ENCODE measurements at places on chromosomes 2 and 18.

GRCh38 chr2:16971722-16972234 lies 306.1 kb upstream of the CYRIA start:
- DNase-seq = no peak

DNA sequence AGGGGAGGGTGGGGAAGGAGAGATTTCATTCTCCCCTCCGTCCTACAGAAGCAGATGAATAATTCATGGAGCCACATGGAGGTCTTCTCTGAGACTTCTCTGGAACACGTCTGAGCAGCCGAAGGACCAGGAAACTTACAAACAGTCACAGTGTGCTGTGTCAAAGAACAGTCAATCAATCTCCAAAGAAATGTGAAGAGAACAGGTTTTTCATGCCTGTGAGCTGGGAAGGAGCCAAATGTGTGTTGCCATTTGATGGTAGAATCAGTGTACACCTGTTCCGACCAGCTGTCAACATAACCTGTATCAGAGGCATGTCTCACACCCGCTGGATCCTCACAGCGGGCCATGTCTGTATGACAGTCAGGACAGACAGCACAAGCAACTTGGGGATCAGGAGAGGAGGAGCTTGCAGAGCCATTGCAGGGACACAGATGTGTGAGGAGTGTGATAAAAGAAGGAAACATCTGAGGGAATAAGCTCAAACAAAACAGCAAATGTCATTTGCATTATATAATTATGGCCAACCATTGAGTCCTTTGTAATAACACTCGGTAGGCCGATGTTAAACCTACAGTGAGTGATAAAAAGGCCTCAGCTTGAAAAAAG lies 298.5 kb downstream of the EN1 start:
- no peak for DNase-seq

DNA sequence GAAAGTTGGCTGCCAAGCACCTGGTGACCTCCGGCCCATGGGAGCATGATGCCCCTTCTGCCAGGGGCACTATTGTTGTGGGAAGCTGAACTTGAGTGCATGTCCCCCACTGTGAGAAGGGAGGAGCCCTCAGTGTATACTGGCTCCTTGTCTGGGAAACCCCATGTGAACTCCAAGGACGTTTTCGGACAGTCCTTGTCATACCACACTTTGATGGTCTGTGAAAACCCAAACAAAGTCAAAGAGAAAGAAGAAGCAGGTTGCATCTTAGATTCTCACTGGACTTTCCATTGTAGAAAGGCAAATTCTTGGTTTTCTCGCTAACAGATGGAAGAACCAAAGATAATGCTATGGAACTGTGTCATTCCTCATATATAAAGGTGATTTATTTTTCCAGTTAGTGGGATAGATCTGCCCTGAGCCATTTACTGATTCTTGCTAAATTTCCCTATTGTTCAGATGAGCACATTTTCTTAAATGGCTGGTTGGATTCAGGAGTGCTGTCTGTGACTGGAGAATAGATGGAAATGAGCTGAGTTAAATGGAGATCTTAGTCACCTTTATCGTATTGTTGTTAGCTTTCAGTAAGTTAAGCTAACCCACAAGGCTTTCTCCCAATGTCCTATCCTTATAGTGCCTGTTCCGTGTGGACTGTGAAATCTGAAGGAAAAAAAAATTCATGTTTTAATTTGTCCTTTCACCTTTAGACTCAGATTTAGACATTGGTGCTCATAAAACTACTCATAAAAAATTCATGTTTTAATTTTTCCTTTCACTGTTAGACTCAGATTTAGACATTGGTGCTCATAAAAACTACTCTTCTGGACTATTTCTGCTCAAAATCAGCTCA lies 166.6 kb downstream of the ACTR3 start:
- no peak for DNase-seq

- no peak for DNase-seq
Observed at GRCh38 chr2:46308081-46308480, 10.9 kb downstream of the EPAS1 start.

DNA sequence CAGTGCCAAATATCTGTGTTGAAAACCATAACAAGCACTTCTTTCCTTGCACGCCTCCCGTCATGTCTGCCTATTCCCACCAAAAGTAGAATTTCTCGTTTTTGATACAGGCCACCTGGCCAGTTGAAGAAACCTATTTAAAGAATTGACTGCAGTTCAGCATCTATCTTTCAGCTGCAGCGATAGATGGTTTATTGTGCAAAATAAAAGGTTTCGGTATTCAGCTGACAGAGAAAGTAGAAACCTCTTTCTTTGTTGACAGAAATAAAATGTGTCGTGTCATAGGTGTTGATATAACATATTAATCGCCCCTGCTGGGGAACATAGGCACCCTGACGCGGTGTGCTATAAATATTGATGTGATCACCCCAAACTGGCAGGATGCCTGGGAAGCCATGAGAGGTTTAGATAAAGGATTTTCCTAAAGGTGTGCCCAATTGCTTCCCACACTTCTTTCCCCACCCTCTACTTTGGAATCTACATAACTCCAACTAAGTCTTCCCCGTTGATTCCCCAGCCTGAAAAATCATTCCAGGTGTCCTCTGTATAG lies 570.4 kb downstream of the CCDC85A start:
- no peak for DNase-seq

Data from T1000 (cell line).